OCI-LY7 (cell line): ENCODE measurements at places on chromosomes 7 and 10. TPM values are rescaled to one million over a fixed set of nuclear protein-coding genes. Genes with fewer than 3 reads are reported as not detected.
A peak's percentile ranks its signal among the peaks of the same experiment; 100 is the strongest.

DNA sequence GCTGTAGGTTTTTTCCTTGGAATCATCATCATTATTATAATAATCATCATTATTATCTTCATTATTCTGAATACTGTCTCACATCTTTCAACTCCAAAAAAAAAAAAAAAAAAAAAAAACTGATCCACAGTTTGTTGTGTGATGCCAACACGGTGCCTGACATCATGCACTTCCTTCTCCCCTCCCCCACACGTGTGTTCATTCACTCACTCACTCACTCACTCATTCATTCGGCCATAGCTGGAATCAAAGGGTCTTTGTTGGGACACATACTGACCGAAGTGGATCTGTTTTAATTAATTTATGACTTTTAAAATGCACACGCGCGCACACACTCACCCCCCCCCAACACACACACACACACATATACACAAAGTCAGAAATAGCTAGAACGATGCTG is 177.8 kb downstream of the PIP4K2A start:
- no peak for DNase-seq

DNA sequence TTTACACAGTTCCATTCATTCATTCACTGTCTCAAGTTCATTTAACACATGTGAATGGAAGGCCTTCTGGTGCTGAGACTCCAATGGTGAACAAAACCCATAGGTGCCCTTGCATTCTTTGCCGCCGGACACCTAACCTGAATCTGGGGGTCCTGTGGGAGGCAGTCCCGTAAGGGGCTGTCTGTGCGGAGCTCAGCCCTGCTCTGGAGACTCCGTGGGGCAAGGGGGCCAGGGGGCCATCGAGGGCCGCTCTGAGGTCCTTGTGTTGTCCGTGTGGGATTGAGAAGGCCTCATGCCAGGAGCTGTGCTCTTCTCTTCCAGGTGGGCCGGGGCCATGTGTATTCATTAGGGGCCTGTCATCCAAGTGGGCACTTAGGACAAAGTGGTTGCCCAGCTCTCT is 15.3 kb downstream of the PTPRE start:
- no peak for DNase-seq

- DNase-seq, result no peak
Measured at GRCh38 chr10:80172896-80173295, 32.4 kb downstream of the ANXA11 start.

- no peak for DNase-seq
Measured at GRCh38 chr10:125208854-125209565, 48.6 kb upstream of the CTBP2 start.

- DNase-seq, result no peak
Measured at GRCh38 chr7:119969054-119969453, 303.9 kb upstream of the KCND2 start.

GRCh38 chr10:128990986-128991385 is 476.1 kb upstream of the MGMT start:
- DNase-seq, result no peak

DNA sequence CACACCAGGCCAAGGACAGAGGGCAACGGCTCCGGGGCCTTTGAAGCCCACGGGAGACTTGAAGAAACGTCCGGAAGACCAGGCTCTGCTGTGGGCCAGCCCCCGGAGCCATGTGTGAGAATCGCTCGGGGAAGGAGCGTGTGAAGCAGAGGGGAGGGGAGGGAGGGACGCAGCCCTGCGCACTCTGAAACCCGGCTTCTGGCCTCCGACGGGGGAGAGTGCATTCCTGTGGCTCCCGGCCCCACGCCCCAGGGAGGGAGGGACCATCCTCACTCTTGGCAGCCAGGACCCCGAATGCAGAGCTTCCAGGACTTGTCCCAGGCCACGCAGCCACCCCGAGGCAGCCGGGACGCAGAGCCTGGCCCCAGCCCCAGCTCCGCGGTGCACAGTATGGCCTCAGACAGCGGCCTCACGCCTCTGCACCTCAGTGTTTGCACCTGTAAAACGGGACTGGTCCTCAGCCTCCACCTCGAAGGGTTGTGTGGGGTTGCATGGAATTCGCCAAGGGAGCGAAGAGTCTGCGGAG is 67.4 kb downstream of the PDGFA start:
- DNase-seq, result no peak

DNA sequence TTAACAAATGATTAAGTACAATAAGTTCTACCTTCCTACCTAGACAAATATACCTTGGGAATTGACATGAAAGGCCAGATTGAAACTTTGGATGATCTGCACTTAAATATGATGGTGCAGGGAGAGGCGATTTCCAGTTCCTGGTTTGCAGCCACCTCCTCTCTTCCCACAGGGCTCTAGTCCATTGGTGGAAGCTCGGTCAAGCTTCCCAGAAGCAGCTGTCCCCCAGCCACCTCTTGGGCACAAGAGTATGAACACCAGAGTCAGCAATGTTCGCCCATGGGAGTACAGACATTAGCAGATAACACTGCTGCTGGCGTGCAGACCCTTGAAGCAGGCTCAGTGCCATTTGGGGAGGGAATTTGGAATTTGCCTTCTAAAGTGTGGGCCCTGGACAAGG is 1.5 kb upstream of the CPVL start:
- DNase-seq, result no peak

- no peak for DNase-seq
Measured at GRCh38 chr10:52121688-52122087, 192.4 kb upstream of the DKK1 start.

DNA sequence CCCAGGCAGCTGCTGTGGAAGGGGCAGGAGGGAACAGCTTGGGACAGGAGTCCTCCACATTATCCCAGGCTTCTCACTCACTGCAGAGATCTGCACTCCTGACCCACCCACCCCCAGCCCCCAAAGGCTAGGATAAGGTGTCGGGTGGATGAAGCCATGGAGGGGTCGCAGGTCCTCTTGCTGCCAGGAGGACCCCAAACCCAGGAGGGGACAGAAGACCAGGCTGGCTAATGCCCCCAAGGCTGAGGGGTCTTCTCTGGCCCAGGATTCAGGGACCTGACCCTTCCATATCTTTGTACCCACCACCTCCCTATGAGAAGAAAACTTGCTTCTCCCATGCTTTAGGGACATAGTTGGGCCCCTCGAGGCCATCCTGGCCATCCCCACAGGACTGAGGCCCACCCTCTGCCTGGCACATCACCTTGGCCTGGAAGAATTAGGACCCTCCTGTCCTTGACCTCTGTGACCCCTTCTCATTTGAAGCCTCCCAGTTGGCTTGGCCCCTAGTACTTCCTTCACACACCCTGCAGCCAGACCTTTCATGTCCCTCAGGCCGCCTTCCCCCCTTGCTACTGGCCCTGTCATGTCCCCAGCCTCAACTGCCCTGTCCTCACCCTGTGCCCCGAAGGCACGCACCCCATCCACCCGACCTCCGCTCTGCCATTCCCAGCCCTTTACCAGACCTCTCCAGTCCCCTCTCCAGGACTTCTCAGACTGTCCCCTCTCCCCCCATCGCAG is 21.6 kb downstream of the KCNH2 start:
- DNase-seq, result no peak

- peak; percentile 76 for DNase-seq
Measured at GRCh38 chr10:80684259-80684658, 146.6 kb downstream of the SH2D4B start.

DNA sequence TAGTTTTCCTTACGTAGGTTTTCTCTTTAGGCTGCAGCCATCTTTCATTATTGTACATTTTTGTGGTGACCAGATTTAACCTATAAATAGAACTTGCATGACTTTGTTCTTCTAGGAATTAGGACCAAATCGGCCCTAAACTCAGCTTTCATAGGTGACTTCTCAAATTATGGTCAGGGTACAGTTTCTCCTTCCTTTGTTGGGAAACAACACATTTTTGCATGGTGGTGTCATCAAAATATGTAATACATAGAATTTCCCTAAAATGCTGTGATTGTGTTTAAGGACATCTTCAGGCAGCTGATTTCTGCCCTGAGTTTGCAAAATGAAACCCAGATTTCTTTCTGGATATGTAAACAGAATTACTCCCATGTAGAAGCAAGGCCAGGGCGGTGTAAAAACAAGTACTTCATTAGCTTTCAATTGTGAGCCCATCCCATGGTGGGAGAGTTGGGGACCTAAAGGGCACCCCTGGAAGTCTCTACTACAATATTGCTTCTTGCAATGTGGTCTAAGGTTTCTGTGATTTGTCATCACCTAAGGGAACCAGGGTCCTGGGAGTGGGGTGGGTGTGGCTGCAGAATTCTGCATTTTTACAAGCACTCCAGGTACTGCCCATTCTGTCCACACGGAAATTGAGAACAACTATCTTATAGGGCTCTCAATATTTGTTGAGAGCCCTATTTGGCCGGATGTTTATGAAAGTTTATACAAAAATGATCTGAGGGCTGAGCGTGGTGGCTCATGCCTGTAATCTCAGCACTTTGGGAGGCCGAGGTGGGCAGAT is 121.0 kb upstream of the FAM171A1 start:
- DNase-seq, result no peak

DNA sequence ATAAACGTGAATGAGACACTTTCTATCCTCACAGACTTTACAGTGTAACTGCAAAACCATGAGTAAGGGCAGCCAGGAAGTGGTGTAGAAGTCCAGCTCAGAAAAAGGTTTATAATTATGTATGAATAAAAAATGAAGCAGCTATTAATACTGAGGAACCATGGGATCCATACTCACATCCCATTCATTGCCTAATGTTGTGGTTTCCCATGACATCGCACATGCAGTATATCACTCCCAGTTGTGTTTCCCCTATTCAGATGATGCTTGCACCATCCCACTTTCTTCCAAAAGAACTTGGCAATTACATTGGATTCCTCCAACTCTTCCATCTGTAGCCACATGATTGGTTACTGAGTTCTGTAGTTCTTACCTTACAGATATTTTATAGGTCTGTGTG is 74.5 kb upstream of the SEMA3D start:
- no peak for DNase-seq

DNA sequence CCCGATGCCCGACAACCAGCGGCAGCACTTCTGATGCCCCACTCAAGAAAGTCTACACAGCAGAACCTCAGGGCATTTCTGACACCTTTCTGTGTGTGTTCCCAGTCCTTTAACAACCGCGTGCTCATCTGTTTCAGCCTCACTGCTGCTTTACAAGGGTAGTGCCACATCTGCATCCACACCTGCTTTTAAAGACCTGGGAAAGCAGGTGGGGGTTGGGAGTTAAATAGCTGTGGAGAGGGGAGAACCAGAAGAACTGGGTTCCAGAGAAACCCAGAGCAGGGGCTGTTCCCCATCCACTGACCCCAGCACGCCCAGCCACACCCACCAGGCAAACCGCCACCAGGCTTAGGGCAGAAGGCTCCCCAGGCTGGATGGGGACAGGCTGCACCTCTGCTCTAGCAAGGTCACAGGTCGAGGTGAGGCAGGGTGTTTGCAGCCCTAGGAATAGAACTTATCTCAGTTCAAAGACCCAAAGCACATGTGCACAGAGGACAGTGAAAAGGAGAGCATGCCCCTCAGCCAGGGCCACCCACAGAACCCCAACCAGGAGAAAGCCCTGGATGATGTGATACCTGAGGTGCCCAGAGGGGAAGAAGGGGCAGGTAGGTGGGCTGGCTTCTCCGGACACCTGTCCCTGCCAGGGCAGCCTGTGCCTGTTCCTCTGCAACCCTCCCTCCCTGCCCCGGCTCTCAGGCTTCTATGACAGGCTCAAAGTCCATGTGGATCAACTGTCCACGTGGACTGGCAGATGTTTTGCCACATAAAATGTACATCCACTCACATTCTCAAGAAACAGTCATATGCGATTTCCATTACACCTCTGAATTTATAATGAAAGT is 51.3 kb downstream of the COBL start:
- DNase-seq, result no peak

DNA sequence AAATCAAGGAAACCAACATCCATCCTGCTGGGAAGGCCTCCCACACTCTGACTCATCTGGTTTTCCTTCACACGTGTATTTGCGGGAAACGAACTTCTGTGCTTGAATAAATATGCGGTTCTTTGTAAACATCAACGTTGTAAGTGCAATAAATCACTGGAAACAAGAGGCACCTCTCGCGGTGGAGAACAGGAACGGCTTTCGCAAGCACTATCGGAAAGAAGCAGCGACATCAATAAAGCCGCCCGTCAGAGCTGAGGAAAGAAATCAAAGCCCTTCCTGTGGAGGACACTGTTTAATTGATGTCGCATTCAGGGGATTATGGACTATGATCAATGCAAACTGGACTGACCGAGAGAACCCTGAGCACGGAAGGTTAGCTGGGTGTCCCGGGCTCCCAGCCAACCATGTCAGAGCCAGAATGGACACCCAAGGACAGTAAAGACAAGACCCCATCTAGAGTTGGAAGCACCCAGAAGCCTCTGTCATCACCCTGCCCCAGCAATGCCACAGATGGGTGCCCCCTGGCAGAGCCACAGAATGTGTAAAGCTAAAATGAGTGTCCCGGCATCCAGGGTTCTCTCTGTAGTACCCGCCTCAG is 37.6 kb downstream of the OAT start:
- DNase-seq, result no peak

DNA sequence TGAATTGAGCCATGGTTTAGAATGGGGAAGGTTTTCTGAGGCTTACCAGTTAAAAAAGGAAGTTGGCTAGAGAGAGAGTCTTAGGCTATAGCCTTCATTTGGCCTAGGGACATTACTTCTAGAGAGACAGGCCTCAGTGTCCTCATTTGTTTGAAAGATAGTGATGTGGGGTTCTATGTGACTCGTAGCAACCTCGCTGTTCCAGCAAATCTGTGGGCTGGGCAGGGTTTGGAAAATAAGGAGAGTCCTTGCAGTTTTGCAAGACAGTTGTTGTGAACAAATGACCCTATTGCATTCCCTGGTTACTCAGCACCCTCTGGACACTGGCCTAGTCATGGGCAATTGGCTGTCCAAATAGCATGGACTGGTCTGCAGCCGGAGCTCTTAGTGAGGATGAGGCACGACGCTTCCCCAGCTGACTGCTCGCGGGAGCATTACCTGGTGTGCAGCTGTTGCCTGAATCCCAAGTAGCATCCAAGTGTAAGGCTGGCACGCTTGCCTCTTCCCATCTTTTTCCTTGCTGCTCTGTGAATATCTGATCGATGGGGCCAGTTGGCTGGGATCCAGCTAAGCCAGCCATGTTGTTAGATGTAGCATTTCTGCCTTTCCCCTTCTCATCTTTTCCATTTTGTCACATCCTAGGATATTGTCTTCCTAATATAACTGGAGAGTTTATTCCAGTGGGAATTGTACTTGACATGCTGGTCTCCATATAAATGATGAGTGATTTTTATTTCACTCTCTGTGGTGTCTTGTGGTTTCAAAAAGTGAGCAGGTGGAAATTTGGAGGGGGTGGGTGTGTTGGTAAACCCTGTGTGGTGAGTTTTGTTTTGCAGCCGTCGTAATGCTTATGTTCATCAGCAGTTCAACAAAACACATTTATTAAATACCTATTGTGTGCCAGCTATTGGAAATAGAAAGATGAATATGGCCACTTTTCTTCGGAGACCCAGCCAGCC is 99.8 kb downstream of the SND1 start:
- DNase-seq, result no peak

The EPHB6 gene
- total RNA-seq, result 0.33 and 0.57 TPM in 2 replicates
